ENCODE measurements at places on chromosomes 3 and 15.

DNA sequence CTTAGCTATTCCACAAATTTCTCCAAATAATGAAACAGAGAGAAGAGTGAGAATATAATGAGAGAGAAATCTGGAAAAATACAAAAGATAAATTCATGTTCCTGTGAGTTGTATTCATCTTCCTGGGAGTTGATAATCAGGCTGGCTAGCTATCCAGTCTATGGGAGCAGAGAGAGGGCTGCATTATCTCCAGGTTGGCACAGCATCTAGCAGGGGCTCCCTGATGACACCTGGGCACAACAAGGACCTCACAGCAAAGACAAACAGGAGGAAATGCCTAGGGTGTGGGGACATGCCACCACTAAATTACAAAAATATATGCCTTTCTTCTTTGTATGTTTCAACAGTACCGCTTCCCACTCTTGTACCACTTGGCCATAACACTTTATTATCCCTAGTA, 1.9 kb downstream of the EHD4 start:
- DNase-seq = no peak

- no peak for DNase-seq
Measured at GRCh38 chr15:27792756-27793264, 306.3 kb downstream of the OCA2 start.

DNA sequence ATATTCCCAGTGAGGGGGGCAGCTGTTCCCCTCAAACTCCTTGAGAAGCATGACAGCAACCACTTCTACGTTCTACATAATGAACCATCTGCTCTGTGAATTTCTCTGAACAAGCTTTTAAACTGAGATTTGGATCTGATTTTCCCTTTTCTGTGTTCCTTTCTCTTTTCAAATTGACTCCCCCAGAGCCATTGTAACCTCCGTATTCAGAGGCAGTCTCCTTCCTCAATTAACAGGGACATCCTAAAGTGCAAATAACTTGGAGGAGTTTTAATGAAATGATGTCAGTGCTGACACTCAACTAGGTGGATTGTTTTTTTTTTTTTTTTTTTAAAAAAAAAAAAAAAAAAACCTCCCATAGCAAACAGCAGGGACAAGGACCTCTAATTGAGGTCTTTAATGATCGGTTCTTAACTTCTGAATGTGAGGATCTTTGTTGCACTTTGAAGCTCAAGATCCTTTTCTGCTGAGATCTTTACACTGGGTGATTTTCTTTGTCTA, 48.8 kb downstream of the ADAMTS9 start:
- no peak for DNase-seq

- no peak for DNase-seq
Measured at GRCh38 chr15:38074029-38074428, 139.6 kb downstream of the TMCO5A start.

All from kidney epithelial cell (primary cell).